ENCODE measurements at places on chromosomes 2 and 18.

DNA sequence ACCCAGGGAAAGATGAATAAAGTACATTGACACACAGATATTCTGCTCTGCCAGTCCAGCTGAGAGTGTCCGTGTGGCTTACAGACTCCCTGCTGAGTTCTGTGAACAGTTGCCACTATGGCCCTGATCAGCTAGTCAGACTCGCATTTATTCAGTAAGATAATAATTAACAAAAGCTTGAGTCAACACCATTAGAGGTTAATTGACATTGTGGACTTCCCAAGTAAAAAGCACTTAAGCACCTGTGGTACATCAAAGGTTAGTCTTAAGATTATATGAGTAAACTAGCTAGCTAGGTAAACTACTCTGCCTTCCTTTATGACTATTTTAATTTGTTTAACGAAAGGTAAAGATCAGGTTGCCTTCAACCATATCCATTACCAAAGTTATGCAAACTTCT is 33.7 kb downstream of the ANKRD30B start:
- DNase-seq, result no peak

- no peak for DNase-seq
Observed at GRCh38 chr2:36177282-36177681, 178.3 kb upstream of the CRIM1 start.

DNA sequence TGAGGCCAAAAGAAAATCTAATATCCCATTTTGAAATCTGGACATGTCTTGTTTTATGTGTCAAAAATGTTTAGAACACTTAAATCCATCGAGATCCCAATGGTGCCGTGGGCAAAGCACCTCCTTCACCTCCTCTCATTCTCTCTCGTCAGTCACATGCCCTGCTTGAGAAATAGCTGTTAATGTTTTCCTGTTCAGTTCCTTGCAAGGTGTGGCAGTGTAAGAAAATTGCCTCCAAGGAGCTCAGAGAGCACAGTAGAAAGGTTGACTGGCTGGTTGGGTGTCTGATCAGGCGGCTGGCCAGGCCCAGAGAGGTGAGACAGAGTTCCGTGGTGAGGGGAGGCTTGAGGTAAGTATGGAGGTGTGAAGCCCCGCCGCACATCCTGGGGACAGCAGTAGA is 210.2 kb downstream of the TSN start:
- no peak for DNase-seq

DNA sequence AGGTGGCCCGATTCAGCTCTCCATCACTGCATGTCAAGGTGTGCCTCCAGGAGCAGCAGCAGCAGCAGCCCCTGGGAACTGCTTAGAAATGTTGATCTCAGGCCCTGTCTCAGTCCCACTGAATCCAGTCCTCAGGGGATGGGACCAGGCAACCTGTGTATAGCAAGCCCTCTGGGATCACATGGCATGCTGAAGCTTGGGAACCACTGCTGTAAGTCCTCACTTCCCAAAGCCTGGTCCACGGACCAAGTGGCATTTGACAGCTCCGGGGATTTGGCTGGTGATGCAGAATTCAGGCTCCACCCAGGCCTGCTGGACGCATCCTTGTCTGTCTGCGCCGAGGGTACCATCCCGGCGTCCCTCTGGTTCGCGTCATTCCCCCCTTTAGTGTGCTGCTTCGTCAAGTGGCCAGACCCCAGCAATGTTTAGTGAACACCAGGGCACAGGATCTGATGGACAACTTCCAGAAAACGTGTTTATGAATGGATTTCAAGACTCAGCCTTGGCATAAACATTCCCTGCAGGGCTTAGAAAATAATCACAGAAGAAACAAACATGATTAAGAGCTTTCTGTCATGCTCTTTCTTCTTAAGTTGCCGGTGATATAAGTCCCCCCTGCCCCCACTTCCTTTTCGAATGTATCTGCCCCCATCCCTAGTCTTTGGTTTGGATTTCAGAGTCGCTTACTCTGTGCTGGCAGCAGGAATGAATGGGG is 234.0 kb downstream of the GBX2 start:
- no peak for DNase-seq

GRCh38 chr2:190209559-190209958 is 110.1 kb downstream of the HIBCH start:
- no peak for DNase-seq
